MG63 (cell line): ENCODE measurements at places on chromosomes 13 and 19. TPM values are rescaled to one million over a fixed set of nuclear protein-coding genes. Genes with fewer than 3 reads are reported as not detected.

Gene METTL21C
- not detected in 2 replicates for total RNA-seq

Gene GRAMD1A
- 28.2 and 32.1 TPM in 2 replicates for total RNA-seq

Gene NUCB1
- total RNA-seq = 157 and 236 TPM in 2 replicates

Gene CBLC
- not detected in 2 replicates for total RNA-seq

Gene NDFIP2
- 27.3 and 45.9 TPM in 2 replicates for total RNA-seq

DNA sequence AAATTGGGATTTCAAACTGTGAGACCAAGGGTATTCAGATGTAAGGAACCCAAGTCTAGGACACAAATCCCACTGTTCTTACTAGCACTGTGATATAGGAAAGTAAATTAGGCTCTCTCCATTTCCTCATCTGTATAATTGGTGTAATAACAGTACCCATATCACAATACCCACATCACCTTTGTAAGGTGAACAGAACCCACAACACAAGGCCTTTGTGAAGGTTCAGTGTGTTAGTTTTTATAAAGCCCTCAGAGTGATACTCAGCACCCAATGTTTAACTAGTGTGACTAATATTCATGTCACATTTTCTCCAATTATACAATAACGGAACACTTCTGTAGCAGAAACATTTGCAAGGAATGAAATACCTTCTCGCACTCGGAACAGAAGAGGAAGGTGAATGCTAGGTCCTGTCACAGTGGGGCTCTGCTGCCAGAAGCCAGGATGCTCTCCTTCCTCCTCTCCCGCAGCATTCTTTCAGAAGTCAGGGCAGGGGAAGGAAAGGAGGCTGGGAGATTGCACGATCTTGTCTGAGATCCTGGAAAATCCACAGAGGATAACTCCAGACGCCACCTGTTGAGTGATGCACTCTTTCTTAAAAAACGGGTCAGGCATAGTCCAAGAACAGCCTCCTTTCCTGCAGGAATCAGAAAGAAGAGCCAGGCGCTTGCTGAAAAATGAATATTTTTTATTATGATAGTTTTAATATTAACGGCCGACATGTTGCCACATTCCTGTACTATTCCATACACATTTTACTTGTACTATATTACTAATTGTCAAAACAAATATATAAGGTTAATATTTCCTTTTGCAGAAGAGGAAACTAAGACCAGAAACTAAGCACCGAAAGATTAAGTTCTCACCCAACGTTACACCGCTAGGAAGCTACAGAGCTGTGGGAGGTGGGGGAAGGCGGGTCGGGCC lies 762 bp downstream of the ZNF45 start:
- DNase-seq = no peak

DNA sequence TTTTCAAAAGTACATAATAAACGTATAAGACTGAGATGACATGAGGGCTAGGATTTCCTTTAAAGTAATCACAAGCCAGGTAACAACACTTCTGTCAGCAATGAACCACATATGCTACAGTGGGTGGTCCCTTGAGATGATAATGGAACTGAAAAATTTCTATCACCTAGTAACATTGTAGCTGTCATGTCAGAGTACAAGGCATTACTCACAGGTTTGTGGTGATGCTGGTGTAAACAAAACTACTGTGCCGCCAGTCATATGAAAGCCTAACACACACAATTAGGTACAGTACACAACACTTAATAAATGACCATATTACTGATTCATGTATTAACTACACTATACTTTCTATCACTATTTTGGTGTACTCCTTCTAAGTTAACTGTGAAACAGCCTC lies 36.8 kb downstream of the MIPEP start:
- no peak for DNase-seq

- no peak for DNase-seq
Measured at GRCh38 chr13:93446238-93446637, 219.6 kb downstream of the GPC6 start.

GRCh38 chr19:28537079-28537478 lies 675.9 kb downstream of the UQCRFS1 start:
- DNase-seq = no peak

DNA sequence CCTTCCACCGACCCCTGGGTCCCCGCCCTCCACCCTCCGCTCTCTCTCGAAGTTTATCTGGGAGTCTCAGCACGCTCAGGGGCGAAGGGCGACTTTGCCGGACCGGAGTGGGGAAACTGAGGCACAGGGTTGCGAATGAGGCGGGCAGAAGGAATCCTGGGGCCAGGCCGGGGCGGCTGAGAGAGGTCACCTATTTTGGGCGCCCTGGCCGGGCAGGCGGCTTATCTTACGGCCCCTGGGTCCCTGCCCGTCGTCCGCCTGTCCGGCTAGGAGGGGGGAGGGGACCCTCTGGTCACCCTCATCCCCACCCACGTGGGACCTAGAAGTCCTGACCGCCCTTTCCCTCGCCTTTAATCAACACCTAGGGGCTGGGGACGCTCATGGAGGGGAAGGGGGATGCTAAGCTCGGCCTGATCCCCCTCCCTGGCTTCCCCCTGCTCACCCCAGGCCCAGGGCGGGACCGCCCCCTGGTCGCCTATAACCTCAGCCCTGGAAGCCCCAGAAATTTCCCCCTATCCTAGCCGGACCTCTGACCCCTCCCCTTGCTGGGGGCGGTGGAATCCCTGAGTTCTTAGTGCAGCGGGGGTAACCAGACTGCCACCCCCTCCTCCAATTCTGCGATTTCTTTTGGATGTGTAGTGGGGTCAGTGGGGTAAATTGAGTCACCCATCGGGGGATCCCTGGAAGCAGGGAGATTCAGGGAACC lies 556 bp downstream of the TRIP10 start:
- no peak for DNase-seq

GRCh38 chr13:28324181-28324789 lies 170.6 kb downstream of the FLT1 start:
- peak; percentile 42 for DNase-seq

DNA sequence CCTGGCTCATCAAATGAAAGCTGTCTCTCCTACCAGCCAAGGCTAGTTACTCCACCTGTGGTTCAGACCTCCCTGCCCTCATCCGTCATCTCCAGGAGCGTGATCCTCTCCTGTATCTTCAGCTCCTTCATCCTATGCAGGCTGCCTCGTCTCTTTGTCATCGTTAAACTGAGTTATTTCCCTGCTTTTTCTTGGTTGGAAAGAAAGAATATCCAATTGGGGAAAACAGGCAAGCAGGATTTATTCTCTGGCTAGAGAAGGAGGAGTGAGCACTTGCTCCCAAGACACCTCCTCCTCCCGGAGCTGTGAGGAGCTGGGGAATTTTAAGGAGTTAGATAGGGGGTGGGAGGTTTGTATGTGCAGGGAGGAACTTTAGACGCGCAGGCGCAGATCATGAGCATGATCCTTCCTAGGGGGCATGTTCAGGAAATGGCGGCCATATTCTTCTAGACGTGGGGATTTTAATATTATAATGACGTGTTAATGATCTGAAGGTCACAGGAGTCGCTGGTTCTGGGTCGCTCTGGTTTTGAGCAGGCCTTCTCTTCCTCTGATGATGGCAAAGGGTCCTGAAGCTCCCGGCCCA lies 156.4 kb upstream of the KL start:
- DNase-seq = no peak

- DNase-seq = peak; percentile 75
Measured at GRCh38 chr13:40440990-40441820, 225.2 kb downstream of the FOXO1 start.

GRCh38 chr19:3944018-3944721 lies 11.3 kb downstream of the NMRK2 start:
- DNase-seq = no peak

DNA sequence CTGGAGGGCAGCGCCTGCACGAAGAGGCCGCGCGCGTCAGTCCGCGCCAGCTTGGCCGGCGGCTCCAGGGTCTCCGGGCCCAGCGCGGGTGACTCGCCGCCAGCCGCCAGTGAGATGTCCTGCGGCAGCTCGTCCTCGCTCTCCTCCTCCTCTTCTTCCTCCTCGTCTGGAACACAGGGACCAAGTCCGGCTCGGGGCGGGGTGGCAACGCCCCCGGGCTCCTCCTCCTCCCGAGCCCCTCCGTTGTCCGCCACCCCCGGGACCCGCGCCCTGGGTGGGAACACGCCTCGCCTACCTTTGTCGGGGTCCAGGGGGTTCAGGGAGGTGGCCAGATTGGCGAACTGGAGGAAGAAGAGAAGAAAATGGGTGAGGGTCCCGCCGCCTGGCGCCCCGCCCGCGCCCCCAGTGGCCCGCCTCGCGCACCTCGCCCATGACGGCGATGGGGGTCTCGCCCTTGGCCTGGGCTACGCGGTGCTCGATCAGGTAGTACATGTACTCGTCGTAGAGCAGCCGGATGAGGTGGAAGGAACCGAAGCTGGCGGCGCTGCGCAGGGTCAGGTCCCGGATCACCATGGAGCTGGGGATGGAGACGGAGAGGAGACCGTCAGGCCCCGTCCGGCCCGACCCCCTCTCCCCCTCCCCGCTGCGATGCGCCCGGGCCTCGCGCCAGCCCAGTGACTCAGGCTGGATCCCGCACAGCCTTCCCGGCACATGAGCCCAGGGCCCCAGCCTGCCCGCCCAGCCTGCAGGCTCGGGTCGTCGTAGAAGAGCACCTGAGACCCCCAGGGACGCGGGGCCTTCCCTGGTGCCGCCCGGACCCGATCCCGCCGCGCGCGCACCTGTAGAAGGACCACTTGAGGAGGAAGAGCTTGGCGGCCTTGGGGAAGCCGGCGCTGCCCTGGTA lies 10.6 kb downstream of the DCAF15 start:
- DNase-seq = peak; percentile 53

GRCh38 chr19:9144920-9145319 lies 4.7 kb downstream of the ZNF317 start:
- DNase-seq = no peak

- DNase-seq = no peak
Measured at GRCh38 chr13:82330499-82330898, 1551.8 kb downstream of the SLITRK1 start.
